ENCODE measurements at places on chromosomes 2 and 18.

DNA sequence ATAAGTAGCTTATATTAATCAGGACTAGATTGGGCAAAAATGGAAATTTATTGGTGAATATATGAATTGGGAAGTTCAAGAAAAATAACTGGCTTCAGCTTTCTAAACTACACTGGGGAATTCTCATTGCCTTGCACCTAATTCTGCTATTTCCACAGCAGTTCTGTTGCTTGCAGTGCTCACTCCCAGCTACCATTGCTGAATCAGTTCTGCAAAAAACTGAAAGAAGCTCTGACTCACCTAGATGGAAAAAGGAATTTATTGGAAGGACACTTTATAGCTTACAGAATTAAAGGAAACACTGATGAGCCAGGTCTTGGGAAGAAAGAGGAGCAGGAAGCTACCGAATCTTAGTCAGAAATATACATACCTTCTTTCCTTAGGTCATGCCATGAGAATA is 60.3 kb upstream of the ACVR1 start:
- no peak for DNase-seq

- DNase-seq, result no peak
These were observed 448 bp downstream of the YPEL5 start for GRCh38 chr2:30147196-30147714.

- no peak for DNase-seq
These were observed 188.2 kb downstream of the ALK start for GRCh38 chr2:29733213-29733612.

GRCh38 chr2:169999054-169999453 is 171.8 kb downstream of the UBR3 start:
- DNase-seq, result no peak

GRCh38 chr18:47531717-47532116 is 280.3 kb upstream of the SKOR2 start:
- no peak for DNase-seq

DNA sequence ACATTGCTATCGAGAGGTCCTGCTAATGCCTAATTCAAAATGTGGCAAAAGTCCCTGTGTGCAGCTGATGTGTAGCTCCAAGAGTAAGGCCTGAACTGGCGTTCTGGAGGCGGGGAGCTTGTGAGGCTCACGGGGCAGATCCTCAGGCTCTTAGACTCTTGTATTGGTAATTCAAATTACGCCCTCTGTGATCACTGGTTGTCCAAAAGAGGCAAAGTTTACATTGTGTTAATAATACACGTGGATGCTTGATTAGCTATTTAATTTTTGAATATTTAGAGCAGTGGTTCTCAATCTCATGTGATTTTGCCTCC is 12.4 kb upstream of the CRYGA start:
- DNase-seq, result no peak

DNA sequence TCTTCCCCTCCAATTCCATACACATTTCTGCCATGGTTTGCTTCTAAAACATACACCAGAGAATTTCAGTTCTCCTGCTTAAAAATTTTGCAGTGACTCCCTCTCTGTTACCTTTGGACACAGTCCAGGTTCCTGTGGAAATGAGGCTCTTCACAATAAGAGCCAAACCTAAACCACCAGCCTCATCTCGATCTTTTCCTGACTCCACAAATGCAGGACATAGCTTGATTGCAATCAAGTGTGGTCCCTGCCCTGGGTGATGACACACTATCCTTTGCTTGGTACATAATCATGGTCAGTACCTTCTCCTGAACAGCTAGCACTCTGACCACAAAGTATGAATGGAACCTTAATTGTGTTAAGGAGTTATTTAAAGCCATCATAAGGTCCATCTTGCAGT is 134.9 kb upstream of the CHAC2 start:
- no peak for DNase-seq

- no peak for DNase-seq
These were observed 111.2 kb upstream of the NOSTRIN start for GRCh38 chr2:168691221-168691620.

GRCh38 chr2:45331410-45331786 is 279.7 kb downstream of the SRBD1 start:
- DNase-seq, result no peak

DNA sequence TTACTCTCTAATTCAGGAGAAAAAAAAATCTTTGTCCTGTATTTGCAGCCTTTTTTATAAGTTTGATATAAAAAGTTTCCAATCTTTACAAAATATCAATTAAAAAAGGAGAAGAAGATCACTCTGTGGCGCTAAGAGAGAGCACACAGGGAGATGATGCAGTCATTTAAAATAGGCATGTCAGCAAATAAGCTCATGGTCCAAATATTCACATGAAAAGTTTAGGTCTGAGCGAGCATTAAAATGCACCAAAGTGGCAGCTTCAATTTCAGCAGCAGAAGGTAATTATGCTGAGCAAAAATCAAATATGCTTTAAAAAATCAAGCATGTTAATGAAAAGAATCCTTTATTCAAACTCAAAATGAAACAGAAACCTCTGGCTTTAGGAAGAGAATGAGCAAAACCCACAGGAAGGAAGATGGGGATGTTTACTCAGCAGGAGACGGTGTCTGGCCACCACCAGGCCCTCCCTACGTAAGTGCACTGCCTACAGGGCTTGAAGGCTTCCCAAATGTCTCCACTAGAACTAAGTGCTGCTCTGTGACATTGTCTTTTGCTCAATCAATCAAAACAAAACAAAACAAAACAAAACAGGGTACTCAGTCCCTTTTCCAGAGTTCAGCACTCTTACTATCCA is 120.4 kb downstream of the L3MBTL4 start:
- no peak for DNase-seq

GRCh38 chr18:59055345-59056032 is 84.2 kb upstream of the SEC11C start:
- no peak for DNase-seq

DNA sequence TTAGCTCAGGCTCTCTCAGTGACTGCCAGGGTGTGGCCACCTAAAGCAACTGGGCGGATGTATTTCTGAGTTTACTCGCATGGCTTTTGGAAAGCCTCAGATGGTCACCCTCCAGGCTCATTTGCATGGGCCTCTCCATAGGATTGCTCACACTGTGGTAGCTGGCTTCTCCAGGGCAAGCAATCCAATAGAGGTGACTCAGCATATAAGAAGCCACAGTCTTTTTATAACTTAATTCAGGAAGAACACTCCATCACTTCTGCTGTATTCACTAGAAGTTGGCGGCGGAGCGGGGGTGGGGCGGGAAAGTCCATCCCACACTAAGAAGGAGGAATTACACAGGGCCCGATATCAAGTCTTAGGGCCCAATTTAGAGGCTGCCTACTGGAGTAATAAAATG is 3.6 kb upstream of the DOK6 start:
- peak; percentile 12 for DNase-seq

DNA sequence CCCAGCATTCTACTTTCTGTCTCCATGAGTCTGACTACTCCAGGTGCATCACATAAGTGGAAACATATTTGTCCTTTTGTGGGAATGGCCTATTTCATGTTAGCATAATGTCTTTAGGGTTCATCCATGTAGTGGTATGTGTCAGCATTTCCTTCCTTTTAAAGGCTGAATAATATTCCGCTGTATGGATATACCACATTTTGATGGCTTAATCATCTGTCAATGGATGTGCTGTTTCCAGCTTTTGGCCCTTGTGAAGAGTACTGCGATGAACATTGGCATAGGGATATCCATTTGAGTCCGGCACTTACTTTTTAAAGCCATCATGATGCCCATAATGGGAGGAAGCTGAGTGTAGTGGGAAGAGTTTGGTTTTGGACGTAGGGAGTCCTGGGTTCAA is 6.4 kb upstream of the ITGB6 start:
- DNase-seq, result no peak

DNA sequence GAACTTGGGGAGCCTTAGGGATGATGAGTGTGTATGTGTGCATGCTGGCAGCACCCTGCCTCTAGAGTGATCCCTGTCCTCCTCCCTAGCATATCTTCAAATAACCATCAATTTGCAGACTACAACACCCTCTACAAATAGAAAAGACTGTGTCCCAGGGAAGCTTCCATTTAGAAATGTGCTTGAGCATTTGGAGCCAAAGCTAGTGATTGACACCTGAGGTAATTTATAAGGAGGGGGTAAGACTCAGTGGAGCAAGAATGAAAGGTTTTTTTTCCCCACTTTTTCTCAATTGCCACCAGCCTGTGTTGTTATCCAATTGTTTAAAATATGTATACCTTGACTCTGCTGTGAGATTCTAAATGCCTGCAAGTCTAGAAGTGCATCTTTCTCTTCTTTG is 286.0 kb upstream of the SLC14A2 start:
- DNase-seq, result no peak

DNA sequence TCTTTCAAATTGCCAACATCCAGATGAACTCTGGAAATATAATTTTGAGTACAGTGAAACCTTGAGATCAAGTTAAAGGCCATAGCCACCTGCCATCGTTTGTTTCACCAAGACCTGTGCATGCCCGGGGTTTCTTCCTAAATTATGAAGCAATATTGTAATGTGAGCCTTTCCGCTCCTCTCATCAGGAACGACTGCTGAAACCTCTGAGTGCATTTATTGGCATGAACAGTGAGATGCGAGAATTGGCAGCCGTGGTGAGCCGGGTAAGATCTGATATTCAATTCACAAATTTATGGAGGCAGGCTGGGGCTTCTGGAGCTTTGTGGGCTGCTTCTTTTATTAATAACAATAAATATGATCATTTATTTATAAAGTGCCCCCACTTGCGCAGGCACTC is 27.7 kb upstream of the ELOA2 start:
- no peak for DNase-seq

GRCh38 chr2:127508023-127508630 is 18.2 kb downstream of the IWS1 start:
- no peak for DNase-seq

DNA sequence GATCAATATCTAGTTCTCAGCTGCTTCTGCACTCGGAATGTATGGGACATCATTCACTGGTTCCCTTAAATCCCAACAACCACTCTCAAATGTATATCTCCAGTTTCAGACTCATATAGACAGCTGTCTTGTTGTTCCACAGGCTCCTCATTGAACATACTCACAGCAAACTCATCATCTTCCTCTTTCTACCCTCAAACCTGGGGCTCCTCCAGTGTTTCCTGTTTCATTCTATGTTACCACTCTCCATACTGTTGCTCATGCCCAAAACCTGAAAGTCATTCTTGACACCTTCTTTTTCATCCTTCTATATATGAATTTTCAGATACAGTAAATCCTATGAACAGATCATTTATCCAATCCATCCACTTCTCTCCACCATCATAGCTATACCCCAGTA is 18.7 kb upstream of the REL start:
- DNase-seq, result peak; percentile 10

- no peak for DNase-seq
These were observed 359.2 kb downstream of the CDH7 start for GRCh38 chr18:66109981-66110380.

DNA sequence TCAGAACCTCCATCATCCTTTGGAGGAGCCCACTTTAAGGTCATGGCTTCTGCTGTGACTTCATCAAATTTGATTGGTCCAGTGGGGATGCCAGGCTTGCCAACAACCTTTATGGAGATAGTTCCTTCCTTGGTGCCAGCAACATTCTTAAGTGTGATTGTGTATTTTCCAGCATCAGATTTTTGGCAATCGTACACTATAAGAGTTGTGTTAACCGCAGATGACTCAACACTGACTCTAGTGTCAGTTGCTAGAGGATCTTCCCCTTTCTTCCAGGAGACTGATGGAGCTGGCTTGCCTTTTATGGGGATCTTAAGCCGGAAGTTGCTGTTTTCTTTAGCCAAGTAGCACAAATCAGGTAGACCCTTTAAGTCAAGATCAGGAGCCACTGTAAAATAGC is 98.7 kb downstream of the PLEKHA3 start:
- peak; percentile 92 for DNase-seq

- DNase-seq, result no peak
These were observed 20.7 kb downstream of the ST8SIA5 start for GRCh38 chr18:46736135-46736534.

- DNase-seq, result no peak
These were observed 22.5 kb upstream of the PLEKHM3 start for GRCh38 chr2:208047840-208048239.

DNA sequence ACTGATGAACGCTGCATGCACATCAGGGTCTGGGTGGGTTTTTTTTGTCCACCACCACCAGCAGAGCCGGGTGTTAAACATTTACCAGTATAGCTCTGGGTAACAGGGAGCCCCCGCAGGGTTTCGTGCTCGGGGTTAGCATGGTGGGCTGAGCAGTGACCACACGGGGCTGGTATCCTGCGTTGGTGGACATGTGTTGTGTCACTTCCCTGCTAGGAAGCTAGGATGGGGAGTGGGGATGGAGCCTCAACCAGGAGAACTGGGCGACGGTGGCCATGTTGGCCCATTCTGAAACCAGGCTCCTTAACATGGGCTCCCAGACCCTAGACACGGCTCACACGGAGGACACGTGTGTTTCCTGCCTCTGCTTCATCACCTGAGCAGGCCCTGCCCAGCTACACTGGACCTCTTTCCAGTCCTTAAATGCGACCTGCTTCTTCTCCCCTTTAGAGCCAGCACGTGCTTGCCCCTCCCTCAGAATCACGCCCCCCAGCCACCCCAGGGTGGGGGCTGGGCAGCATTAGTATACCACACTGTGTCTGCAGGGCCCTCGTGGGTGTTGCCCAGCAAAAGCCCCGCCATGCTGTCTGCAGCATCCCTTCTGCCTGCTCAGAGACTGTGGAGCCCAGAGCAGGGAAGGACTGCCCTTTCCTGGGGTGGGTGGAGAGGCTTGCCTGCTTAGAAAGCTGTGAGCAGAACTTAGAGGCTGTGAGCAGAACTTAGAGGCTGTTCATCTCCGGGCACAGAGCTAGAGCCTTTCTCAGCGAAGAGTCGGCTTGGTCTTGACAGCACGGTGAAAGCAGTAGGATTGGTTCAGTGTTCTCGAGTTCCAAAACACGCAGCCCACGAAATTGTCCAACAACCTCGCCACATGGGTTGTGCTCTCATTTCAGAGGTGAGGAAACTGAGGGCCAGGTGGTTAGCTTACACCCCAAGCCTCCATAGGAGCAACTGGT is 142.1 kb downstream of the KLHL29 start:
- no peak for DNase-seq

- DNase-seq, result no peak
These were observed 146.4 kb downstream of the MYT1L start for GRCh38 chr2:2184549-2185249.

DNA sequence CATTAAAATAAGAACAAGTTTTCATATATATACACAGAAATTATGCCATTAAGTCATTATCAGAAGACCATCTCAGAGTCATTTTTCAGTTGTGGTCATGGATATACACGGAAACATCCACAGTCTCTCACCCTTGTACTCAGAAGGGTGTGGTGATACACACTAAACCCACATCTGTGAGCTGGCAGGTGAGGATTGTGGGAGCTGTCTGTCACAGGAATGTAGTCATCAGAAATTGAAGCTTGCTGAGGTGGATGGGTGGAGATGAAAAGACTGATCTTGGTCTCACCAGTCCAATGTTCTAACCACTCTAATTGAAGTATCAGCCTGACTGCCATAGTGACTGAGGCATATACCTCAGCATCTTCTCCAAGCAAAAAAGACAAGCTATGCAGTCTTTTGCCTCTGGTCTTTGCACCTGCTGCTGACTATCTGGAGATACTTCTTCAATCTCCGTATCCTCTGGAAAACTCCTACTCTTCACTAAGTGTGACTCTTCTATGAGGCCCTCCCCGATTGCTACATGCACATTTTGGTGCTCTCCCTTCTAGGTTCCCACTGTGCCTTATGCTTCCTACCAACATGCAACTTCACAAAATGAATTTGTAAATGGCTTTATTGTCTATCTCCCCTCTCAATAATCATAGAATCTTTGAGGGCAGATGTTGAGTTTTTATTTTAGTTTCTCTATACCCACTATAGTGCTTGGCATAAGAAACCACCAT is 232.8 kb downstream of the DYM start:
- DNase-seq, result no peak

All from Kasumi-1 (cell line).